ENCODE measurements at places on chromosomes 7 and 10.
A peak's percentile ranks its signal among the peaks of the same experiment; 100 is the strongest.

DNA sequence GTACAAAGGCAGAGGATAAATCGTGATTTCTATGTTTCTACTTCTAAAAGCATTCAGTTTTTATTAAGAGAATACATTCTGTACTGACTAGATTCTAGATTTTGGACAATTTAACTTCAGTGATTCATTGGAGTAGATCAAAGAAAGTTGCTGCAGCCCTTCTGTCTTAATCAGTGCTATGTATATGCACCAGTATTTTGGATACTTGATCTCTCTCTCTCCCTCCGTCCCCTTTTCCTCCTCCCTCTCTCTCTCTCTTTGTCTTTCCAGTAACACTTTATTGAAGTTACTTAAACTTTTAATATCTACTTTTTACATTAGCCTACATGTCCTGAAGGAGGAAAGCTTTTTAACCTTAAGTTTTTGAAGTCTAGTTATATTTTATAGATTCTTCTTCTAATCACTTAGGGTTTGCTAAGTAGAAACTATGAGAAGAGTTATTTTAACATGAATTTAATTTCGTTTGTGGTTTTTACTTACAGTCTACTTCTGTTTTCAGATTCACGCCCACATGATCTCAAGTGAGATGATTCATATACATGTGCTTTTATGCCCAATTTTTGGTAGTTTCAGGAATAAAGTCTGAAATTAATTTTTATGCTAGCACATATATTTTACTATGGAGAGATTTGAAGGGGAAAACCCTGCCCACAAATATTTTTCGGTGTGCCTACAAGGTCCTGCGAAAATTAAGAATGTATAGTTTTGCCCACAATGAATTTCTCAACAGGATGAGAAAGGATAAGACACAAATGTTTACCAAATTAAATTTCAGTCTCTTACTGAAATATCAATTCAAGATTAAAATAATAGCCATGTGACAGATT is 9.1 kb downstream of the MDFIC start:
- no peak for DNase-seq

- DNase-seq: no peak
These were observed 61.1 kb downstream of the GNAT3 start for GRCh38 chr7:80450621-80451308.

DNA sequence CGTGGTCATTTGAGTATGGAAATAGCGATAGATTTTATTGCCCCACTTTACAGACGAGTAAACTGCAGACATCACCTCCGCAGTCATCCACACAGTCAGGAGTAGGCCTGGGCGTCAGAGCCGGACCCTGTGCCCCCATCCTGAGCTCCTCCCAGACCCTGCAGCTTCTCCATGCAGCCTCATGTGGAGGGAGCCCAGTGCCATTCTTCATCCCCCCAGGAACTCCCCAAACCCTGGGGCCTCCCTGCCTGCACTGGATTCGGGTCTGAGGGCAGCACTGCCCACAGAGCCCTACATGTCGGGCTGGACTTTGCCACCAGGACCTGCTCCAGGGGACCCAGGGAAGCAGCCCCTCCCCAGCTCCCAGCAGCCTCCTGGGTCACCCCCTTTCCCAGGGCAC is 100.8 kb downstream of the MKI67 start:
- no peak for DNase-seq

DNA sequence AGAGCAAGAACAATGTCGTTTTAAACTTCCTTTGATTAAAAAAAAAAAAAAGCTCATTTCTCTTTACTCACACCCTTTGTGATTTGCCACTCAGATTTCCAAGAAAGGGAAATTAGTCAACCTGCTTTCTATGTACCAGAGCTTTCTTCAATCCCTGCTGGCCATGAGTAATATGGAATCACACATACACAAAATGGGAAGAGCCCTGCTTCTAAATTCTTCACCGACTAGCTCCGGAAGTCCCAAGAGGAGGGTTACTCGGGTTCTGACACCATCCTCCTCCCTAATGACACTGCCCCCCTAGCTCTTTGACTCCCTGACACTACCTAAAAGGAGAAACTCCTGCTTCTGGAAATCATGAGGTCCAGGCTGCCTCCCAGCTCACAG is 81.8 kb upstream of the SFMBT2 start:
- DNase-seq: no peak

- no peak for DNase-seq
These were observed 140.6 kb downstream of the NRP1 start for GRCh38 chr10:33193701-33194521.

DNA sequence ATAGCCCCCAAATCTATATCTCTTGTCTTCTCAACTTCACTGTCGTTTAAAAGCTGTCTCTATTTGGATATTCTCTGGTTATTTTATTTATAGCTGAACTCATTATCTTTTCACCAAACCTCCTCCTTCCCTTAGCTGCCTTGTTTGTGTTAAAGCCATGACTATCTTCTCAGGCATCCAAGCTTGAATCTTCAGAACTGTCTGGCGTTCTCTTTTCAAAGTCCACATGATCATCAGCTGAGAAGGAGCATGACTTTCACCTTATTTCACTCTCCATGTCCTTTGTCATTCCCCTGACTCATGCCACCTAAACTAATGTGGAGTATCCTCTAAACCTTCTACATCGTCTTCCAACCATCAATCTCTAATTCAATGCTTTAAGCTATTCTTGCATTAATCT is 5.7 kb upstream of the GLCCI1 start:
- DNase-seq: no peak

DNA sequence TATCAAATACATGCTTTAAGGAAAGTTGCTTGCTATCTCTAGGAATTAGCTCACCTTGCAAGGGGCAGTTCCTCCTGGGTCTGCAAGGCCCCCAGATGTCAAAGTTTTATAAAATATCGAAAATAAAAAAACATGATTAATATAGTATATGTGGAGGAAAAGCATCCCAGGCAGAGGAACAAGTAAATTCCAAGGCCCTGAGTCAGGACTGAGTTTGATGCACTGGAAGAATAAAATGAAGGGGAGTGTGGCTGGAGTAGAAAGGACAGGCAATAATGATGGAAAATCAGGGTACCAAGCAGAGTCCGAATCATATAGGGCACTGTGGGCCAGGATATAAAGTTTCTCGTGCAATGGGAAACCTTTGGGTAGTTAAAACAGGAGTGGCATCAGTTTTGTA is 112.4 kb upstream of the EEPD1 start:
- no peak for DNase-seq

DNA sequence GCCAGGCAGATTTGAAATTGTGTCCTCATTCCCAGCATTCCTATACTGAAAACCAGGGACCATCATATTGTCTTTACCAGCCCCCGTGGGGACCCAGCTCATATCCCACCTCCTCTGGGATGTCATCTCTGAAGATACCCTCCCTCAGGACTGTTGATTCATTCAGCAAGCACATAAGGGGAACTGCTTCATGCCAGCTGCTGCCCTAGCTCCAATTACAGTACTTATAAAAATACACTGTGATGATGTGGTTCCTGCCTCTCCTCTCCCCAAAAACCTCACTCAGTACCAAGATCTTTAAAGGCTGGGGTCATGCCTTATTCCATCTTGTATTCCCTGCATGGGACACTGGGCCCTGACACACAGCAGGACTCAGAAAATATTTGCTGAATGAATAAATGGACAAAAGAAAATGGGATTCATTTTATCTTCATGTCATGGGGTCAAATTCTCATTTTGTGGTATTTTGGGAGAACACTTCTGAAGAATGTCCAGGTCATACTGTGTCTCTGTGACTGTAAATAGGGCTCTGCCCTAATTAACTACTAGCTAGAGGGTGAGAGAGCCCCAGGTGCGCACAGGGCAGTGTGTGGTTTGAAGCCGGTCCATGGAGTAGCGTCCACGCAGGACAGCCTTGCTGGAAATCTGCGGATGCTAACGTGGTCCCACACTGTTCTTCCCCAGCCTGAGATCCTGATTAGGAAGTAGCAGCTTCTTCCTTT is 29.0 kb upstream of the DAGLB start:
- no peak for DNase-seq

DNA sequence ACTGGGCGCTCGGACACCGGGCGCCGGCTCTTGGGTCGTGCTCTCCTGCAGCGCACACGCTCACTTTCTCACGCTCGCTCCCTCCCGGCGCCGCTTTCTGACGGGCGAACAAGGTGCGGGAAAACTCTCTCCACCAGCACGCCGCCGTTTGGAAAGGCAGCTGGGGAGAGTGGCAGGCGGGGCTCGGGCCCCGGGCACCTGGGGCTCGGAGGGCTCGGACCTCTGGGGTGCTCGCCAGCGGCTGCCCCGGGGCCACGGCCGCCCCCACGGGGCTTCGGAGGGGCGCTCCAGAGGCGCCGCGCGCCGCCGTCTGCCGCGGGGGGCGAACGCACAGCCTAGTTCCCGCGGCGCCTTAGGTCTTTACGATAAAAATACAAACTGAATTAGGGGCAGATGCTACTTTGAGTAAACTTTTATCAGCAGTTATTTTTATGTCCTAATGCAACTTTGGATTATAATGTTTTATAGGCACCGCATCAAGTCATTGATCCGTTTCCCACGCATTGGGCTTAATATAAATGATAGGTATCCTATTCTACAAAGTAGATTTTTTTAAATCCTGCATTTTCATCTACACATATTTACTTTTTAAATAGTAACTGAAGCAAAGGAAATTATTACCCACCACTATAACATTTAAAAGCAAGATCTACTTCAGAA is 535 bp upstream of the EPC1 start:
- no peak for DNase-seq

DNA sequence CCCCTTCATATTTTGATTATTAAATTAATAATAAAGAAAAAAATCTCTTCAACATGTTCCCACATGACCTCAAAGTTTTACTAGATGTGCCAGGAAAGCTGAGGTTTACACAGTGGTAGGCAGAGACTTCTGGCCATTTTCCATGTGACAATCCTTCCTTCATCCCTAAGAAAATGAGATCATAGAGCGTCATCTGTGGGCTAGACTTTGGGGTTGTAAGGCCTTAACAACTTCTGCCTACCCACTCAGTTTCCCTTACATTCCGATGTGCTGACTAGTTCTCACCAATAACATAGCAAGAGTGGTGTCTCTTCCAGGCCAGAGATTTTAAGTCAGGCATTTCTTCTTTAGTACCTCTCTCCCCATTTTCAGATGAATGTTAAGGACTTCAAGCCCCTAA is 171.1 kb upstream of the PHF14 start:
- no peak for DNase-seq

DNA sequence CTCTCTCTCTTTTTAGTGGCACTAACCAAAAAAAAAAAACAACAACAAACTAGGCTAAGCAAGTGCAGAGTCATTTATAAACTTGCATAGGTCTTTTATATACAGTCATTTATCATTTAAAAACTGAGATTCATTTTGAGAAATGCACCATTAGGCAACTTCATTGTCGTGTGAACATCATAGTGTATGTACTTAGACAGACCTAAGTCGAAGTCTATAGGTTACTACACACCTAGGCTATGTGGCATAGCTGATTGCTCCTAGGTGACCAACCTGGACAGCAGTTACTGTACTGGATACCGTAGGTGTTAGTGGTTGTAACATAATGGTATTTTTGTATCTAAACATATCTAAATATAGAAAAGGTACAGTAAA is 109.1 kb upstream of the SAMD8 start:
- DNase-seq: no peak

- DNase-seq: no peak
These were observed 367.8 kb upstream of the NUPR2 start for GRCh38 chr7:56483861-56484550.

- DNase-seq: no peak
These were observed 3.2 kb downstream of the AMZ1 start for GRCh38 chr7:2691011-2691707.

DNA sequence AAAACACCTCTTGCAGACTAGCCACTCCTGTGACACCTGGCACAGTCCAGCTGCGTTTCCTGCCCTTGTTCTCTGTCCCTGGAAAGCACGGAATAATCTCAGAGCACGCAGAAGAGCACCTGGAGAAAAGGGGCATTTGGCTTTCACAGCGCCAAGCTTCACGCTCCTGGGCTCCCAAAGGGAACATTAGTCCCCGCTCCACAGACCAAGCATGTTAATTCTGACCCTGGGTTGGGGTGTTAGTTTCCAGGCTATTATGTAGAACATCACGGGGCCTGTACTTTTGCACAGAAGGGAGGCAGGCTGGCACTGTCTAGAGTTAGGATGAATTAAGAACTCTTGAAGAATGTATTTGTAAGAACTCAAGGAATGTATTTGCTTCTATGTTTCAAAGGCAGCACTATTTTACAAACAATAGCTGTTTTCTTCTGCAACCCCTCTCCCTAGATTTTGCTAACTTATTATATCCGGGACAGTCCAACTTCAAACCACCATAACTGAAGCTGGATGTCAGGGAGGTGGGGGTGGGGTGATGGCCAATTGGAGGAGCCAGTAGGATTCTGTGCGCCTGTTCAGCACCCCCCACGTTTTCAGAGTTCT is 62.2 kb upstream of the TRIM8 start:
- no peak for DNase-seq

DNA sequence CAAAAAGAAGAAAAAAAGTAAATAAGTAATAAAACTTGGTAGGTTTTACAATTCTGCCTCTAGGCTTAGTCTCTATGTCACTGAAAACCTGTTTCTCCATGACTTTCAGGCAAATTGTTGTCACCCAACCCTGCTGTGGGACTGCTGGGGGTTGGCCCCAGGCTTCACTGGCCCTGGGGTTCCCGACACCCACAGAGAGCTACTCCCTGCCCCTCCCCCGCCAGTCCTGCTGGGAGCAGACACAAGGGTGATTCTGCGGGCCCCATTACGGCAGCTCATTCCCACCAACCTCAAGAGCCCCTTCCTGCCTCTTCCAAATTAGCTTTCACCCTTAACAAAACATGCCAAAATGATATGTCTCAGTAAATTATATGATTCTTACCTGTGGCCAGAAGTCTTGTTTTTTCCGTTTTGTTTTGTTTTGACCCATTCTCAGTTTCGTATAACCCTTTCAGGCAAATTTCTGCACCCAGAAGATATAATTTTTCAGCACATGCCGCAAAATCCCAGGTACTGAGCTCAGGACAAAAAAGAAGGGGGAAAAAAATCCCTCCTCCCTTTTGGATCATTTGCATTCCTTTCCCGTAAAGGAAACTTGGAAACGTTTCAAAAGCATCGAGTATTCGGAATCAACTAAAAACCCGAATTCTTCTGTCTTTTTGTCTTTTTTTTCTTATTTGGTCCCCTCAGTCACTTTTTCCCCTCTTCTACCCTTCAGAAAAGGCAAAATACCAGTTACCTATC is 27.8 kb downstream of the CHST15 start:
- no peak for DNase-seq

DNA sequence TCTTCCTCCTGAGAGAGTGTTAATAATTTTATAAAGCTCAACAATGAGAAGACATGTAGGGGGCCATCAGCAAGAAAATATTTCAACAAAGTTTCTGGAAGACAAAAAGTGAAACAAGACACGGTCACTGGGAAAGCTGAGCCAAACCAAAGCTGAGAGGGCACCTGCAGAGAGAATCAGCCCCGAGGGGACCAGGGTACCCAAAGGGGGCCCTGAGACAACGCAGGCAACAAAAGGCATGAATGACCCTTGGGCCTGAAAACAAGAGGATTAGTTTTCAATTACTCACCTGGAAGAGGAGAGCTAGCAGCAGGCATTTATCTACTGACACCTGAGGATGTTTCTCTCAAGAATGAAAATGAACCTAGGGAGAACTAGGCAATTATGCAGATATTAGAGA is 461.2 kb upstream of the MGMT start:
- no peak for DNase-seq

GRCh38 chr10:59880971-59881510 is 25.3 kb downstream of the CCDC6 start:
- DNase-seq: peak; percentile 93

All from activated CD8-positive, alpha-beta T cell treated with anti-CD3 and anti-CD28 coated beads for 36 hours (primary cell).